ENCODE measurements at places on chromosomes 1 and 21.
A peak's percentile ranks its signal among the peaks of the same experiment; 100 is the strongest.

DNA sequence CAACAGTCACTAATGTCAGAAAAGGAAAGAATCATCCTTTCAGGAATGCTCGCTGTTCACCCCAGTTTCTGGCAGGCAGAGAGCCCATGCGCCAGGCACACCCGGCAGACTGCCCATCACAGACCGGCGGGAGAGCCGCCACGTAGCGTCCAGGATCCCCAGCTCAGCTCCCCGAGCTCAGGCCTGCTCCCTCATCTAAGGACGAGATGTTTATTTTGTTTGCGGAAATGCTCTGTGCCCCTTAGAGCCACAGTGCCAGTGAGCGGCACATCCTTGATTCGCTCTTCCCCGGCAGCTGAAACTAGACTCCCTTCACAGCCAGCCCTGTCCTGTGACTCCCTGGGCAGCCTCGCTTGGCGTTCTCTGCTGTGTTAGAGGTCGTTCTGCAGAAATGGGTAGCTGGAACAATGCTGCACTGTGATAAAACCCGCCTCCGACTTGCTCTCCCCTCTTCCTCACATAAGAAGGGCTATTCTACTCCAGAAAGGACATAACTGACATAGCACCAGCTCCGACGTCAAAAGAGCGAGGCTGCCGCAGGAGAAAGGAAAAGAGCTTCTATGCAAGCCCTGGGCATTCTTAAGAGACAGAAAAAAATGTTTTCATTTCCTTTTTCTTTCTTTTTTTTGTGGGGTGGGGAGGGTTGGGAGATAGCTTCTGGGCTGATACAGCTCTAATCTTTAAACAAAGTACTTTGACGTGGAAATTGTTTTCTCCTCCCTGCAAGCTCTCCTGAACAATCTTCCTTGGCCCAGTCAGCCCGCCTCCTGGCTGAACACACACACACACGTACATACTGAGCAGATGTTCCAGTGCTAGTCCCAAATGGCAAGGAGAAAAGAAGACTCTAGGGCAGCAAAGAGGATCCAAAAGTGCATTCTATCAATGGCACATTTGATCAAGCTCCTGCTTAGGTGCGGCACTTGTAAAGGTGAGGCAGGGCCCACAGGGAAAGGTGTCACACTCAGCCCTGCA lies 37.2 kb downstream of the MRAP start:
- DNase-seq: peak; percentile 50

GRCh38 chr1:178693366-178693765 lies 31.7 kb upstream of the RALGPS2 start:
- DNase-seq: no peak

DNA sequence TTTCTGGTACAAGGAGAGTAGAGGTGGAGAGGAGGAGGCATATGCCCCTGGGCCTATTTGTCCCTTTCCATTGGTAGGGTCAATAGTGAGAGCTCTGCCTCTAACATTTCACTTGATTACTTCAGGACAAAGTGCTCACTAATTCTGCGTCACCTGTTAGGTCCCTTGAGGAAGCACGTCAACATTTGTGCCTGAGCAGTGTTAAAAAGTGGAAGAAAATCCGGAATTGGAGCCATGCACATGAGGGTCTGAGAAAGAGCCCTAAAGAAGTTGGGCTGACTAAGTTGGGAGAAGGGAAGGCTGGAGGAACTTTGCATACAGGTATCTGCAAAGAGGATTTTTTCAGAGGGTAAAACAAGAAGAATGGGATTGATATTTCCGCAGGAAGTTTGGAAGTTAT lies 1.9 kb downstream of the SLC25A44 start:
- no peak for DNase-seq

GRCh38 chr1:111221276-111221632 lies 6.3 kb upstream of the CHI3L2 start:
- DNase-seq: no peak

All from foreskin fibroblast (primary cell).